ENCODE measurements at places on chromosomes 2 and 18.

GRCh38 chr2:138036522-138036921 lies 72.2 kb downstream of the HNMT start:
- no peak for DNase-seq

DNA sequence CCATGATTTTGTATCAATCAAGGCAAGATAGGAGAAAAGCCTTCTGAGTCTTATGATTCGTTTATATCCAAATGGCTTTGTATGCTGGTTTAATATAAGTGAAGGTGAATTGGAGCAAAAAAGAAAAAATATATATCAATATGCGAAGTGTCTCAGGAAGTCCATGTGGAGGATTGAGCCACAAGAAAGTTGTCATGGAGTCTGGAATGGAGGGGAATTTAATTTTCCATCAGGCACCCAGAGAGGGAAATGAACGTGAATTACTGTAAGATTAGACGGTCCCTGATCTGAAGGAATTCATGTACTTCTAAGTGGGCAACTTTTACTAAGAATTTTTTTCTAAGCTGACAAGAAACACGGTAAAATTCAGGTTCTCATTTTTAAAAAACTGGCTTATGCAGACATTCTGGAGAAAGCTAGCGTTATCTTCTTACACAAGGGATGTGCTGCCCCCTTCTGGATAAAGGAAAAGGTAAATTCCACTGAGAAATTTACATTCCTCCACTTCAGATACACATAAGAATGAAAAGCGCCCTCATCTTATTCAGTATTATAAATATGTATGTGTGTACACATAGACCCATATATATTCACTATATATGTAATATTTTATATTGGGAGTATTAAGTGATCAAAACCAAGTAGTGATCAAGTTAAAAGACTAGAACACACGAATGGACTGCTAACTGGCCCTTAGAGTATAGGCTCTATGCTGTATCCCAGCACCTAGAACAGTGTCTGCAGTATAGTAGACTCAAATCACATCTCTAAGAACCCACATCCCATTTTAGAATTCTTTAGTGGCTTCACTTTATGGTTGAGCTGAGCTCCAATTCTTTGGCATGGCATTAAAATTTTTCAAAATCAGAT lies 289.0 kb upstream of the TFPI start:
- no peak for DNase-seq

- no peak for DNase-seq
Measured at GRCh38 chr2:175612280-175612679, 389.8 kb downstream of the LNPK start.

DNA sequence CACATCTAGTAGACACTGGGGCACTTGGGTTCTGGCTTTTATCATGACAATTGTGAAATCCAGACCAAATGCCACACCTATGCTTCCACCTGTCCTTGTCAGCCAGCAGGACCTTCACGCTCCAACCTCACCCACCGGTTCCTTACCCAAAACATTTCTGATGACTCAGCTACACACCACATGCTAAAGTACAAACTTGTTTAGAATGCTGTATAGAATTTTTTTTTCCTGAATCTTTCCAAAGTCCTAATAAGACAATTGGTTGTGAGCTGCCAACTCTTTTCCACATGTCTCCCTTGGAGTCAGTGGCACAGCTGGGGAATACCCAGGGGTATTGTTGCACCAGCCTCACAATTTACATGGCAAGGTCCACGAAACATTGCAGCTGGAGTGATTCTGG lies 75.5 kb upstream of the LPIN2 start:
- DNase-seq = no peak
